ENCODE measurements at places on chromosomes 13 and 19. TPM values are rescaled to one million over a fixed set of nuclear protein-coding genes. Genes with fewer than 3 reads are reported as not detected.
A peak's percentile ranks its signal among the peaks of the same experiment; 100 is the strongest.

The SHC2 gene
- 5.1 TPM for total RNA-seq

GRCh38 chr13:51612867-51613266 lies 28.6 kb downstream of the WDFY2 start:
- no peak for DNase-seq

The TUBB4A gene
- 6.8 TPM for total RNA-seq

DNA sequence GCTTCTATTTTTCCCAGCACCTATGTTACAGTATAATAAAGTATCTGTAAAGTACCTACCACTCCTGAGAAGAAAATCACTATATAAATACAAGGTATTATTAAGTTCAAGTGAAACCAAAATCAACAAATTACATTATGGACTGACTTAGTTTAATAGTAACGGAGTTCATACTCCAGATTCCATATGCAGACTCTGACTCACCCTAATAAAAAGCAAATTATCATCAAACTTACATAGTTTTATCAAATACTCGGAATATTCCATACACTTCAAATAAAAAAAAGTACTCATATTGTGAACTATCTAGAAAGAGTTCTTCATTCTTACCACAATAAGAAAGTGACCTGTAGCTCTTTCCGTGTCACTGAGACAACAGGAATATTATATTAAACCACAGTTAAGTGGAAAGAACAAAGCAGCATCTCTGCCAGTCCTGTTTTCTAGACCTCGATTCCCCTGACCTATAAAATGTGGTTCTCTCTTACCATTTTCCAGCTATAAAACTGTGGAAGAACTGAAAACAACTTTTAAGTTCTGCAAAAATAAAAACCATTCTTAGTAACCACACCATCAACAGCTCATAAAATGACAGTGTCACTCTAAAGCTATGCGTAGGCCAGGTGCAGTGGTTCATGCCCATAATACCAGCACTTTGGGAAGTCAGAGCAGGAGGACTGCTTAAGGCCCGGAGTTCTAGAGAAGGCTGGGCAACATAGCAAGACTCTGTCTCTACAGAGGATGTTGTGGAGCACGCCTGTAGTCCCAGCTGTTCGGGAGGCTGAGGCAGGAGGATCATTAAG lies 42.6 kb downstream of the USP12 start:
- DNase-seq = no peak

DNA sequence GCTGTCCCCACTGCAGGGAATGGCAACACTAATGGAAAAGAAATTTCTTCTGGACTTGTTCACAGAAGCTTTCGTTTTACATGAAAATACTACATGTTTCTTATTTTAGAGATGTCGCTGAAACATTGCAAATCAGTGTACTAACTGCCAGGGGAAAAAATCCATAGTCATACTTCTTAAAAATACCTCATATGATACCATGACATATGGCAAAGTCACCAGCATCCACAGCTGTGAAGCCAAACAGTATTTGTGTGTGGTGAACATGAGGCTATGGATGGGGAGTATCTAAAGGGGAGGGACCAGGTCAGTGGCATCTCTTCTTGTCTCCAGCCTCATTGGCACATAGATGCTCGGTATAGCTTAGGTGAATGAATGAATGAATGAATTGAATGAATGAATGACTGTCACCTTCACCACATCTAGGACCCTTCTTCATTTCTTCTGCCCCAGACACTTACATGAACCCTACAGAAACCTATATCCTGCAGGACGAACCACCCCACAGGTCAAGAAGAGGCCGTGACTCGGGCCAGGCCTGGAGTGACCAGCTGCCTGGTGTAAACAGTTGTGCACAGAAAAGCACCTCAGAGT lies 14.6 kb upstream of the CD33 start:
- DNase-seq = no peak

DNA sequence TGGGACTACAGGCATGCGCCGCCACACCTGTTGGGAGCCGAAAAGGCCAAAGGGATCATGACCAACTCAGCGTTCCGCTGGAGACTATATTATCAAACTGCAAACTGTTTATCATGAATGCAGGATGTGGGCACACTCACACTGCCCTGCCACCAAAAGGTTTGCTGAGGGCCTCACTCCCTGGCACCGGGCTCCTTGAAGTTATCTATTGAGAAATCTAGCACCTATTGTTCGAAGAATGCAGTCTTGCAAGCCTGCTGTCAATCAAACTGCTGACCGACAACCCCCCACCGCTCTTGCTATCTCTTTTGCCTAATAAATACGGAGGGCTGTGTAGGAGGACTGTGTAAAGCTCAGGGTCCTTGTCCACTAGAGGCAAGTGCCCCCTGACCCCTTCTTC lies 5.2 kb upstream of the ZNF836 start:
- DNase-seq = no peak

DNA sequence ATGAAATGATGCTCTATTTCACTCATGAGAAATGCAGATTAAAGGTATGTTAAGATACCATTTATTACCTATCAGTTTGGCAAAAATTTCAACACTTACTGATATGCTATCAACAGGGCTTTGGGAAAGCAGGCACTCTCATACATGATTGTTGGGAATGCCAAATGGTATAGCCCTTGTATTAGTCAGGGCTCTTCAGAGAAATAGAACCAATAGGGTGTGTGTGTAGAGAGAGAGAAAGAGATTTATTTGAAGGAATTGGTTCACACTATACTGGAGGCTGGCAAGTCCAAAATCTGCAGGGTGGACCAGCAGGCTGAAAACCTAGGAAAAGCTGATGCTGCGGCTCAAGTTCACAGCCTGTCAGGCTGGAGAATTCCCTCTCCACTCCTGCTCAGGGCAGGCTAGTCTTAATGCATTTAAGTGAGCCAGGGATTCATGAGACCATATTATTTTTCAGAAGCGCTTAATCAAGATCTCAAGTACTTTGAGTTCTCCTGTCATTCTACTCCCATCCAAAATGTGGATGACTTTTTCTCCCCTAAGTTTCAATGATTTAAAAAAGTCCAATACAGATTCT lies 72.4 kb downstream of the NHLRC3 start:
- DNase-seq = no peak

DNA sequence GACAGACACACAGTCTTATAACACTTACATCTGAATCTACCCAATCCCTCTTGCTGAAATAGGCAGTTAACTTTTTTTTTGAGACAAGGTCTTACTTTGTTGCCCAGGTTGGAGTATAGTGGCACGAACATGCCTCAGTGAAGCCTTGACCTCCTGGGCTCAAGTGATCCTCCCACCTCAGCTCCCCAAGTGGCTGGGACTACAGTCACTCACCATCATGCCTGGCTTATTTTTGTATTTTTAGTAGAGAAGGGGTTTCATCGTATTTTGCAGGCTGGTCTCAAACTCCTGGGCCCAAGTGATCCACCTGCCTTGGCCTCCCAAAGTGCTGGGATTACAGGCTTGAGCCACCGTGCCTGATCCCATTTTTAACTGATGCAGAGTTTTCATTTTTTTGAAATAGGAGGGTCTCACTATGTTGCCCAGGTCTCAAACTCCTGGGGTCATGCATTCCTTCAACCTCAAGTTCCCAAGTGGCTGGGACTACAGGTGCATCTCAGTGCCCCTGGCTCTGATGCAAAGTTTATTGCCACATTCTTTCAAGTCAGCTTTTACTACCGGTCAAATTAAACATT lies 7.6 kb downstream of the ELF1 start:
- no peak for DNase-seq

DNA sequence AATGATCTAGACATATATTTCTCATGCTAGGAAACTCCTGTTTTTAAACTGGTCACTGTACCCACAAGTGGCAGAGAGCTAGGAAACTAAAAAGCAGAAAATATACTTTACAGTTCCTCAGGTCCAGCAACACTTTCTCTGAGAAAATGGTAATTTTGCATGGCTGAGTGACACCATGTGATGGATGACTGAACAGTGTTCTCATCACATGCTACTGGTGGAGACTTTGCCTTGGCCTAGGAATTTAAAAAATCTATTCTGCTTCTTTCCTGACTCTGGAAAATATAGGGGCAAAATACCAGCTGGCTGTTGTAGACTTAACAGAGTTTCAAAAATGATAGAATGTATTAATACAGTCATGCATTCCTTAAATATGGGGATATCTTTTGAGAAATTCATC lies 50.0 kb downstream of the LATS2 start:
- peak; percentile 70 for DNase-seq

The CCDC122 gene
- total RNA-seq = 8.2 TPM

GRCh38 chr19:40923934-40924391 lies 41.9 kb upstream of the CYP2A7 start:
- no peak for DNase-seq

DNA sequence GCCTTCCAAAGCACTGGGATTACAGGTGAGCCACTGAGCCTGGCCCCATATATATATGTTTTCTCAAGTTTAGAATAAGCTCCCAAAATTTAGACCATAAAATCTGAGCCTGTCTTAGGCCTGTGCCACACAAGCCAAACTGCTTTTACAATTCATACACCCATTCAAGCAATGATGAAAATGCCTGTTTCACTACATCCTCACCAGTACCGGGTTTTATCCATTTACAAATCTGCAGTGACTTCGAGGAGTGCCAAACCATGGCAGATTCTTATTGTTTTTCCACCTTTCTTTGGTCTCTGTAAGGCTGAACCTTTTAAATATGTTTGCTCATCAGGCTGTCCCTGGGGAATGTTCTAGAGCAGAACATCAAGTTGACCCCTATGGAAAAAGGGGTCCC lies 9.6 kb upstream of the NFIC start:
- DNase-seq = no peak

- no peak for DNase-seq
These were observed 8.8 kb downstream of the ZSCAN22 start for GRCh38 chr19:58335630-58336029.

DNA sequence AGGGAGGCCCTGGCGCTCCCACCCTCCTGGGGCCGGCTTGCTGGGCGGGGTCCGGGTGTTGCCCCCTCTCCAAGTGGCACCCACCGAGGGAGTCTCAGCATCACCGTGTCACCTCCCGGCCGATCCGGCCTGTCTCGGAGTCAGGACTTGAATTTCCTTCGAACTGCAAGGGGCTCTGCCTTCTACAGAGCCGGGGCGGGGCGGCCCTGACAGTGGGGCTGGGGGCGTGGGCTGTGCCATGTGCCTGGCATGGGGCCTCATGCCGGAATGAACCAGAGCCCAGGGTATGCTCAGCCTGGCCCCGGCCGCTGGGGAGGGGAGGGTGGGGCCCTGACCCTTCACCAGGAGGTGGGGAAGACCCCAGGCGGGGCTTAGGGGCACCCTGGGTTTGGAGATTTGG lies 47.0 kb upstream of the TCF3 start:
- no peak for DNase-seq

The RASIP1 gene
- total RNA-seq = 0.50 TPM

GRCh38 chr19:58352760-58353671 lies at the start of gene A1BG:
TSS of gene A1BG (minus strand) at chr19:58353492. CDS start at chr19:58353437, 55 bp downstream.
- DNase-seq = no peak

DNA sequence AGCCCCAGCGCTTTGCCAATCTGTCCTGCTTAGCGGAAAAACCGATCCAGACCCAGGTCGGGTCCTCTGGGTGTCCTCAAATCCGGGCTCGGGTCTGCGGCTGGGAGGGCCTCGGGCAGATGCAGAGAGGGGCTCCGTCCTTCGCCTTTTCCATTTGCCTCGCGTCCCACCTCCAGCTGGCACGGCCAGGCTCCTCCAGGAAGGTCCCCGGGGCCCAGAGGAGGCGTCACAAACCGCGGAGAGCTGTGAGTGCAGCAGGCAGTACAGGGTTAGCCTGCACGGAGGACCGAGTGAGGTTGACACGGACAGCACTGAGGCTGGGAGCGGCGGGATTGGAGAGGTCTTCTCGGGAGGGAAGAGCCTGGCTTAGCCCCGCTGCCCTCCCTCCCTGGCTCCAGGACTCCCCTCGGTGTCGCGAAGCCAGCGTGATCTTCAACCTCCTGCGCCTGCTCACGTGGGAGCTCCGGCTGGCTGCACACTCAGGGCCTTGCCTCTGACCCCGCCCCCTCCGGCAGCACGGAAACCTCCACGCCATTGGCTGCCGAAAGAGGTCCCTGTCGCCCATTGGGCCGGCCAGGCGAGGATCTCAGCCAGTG lies 2.8 kb upstream of the IFNL2 start:
- no peak for DNase-seq

GRCh38 chr13:32824675-32825074 lies 191.5 kb upstream of the KL start:
- DNase-seq = peak; percentile 79

The ZNF296 gene
- total RNA-seq = 0.65 TPM

DNA sequence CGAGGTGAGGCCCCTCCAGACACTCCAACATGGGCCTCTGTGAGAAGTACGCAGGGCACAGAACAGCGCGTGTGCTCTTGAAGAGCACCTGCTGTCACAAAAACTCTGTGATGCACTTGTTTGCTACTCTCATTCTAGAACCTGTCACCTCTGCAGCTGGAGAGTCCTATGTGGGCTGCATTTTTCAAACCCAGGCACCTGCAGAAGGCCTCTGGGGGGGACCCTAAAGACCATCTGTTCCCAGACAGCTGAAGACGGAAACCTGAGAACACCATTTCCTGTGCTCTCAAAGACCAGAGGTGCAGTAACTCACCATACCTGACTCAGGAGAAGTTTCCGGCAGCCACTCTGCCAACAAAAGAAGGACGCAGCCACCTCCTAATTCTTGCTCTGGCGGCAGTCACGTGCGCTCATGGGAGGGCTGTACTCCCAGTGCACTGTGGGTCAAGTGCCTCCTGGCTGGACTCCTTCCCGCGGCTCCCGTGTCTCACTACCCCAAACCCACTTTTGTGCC lies 28.1 kb downstream of the RANBP3 start:
- no peak for DNase-seq

GRCh38 chr13:30810261-30810701 lies 74.9 kb downstream of the ALOX5AP start:
- DNase-seq = no peak

GRCh38 chr13:67408798-67409197 lies 178.7 kb upstream of the PCDH9 start:
- peak; percentile 94 for DNase-seq

DNA sequence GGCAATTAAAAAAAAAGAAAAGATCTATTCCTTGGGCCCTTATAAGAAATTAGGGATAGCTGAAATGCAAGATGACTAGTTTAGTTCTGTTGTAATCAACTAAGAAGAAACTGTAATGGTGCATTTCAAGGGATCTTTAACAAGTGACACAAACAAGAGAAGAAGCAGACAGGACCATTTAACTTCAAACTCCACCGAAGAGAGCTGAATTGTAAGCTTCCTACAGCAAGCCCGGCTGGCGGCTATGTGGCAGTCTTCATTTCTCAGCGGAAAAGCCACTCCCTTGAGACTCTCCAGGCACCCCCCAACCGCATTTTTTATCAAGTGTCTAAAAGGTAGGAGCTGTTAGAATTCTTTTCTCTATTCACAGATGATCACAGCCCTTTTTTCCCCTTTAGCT lies 305.2 kb upstream of the ZNF507 start:
- DNase-seq = no peak

DNA sequence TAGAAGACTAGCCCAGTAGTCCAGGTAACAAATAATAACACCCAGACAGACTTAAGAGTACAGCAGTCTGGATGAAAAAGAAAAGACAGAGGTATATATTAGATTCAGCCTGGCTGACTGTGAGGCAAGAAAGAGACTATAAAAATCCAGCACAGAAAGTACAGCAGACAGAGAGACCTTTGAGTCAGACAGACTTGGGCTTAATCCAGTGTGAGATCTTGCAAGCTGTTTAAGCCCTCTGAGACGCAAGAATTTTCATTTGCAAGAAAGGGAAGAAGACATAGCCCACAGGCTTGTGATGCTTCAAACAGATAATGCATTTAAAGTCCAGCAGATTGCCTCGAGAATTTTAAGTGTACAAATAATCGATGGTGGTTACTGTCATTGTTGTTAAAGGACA lies 471.4 kb downstream of the LIG4 start:
- DNase-seq = peak; percentile 33

The PLIN4 gene
- under 0.01 TPM for total RNA-seq

GRCh38 chr19:30587869-30588268 lies 215.7 kb downstream of the ZNF536 start:
- DNase-seq = no peak

- peak; percentile 30 for DNase-seq
These were observed 99.0 kb downstream of the ZNF429 start for GRCh38 chr19:21604351-21604926.
